T-helper 22 cell (primary cell): ENCODE measurements at places on chromosomes 13 and 19.

DNA sequence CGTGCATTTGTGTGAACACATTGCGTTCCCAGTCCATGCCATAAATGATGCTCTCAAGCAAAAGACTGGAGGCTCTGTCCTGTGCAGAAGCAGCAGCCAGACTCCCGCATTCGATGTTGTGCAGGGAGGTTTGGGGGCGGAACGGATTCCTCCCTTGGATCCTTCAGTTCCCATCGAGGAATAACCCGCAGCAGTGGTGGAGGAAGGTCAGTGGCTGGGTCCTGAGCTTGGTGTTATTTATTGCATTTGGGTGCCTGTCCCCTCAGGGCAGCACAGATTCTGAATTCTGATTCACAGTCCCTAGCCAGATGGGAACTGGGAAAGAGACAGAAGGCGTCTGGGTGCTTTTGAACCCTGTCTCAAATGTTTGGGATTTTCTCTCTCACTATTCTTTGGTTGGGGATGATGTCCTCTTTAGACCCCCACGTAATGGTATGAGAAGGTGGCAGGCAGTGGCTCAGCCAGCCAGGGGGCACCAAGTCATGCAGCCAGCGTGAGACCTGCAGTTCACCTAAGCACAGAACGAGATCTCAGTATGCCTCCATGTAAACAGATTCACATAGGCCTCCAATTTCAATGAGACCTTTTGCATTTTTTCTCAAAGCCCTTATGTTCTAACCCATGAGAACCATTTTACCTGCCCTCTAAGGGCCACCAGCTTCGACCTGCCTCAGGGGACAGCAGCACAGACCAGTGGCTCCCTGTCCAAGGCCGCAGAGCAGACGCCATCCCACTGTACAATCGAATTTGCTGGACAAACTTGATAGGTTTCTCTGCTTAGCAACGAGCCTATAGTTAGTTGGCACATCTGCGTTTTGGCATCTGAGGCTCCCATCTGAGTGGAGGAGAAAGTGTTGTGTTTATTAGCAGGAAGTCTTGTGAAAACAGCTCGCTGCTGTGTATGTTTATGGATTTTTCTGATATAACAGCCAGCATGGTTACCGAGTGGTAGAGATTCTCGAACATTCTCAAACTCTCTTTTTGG is 17.8 kb downstream of the KCTD15 start:
- DNase-seq, result no peak

DNA sequence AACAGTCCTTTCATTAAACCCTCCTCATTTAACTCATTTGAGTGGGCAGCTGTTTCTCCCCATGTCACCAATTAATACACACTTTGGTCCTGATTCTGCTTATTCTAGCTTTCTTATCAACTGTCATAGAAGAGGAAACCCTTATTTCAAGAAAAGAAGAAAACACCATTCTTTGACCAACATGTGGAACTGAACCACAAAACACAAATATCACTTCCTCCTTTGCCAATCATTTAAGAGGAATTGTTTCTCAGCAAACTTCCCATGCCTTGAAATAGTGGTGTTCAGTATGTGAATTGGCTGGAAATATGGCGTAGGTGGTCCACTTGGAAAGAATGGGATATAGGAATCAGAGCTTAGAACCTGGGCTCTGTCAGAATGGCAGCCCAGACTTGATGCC is 20.4 kb downstream of the MBD3L2B start:
- no peak for DNase-seq

GRCh38 chr19:47229676-47230053 is 1.3 kb downstream of the BBC3 start:
- DNase-seq, result no peak

DNA sequence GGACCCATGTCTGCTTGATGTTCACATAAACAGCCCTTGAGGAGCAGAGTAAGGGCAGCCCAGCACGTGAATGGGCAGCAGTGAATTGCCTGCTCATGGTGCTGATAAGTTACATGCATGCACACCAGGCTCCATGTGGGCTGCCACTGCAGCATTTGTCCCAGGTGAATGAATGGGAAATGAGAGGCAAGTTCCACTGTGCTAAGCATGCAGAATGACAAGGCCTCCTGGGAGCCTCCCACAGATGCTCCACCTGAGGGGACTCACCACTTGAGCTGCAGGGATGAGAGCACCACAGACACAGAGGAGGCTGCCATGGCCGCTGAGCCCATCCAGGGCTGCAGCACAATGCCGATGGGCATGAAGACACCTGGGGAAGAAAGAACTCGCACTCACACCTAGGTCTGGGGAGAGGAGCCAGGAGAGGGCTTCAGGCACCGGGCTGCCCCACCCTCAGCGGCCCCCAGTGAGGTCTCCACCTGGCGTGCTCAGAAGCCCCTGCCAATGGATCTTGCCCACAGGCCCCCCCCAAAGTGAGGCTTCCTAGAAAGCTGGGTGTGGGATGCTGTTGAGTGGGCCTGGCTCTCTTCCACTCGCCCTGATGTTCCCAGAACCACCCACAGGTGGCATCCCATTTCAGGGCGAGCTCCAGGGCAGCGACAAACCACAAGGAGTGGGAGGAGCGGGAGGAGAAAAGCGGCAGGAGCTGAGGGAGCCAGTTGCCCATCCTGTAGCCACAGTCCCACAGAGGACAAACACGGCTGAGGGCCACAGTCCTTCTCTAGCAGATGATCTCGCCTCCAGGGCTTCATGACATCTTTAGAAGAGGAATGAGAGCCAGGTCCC is 73.8 kb downstream of the CCDC70 start:
- DNase-seq, result no peak

DNA sequence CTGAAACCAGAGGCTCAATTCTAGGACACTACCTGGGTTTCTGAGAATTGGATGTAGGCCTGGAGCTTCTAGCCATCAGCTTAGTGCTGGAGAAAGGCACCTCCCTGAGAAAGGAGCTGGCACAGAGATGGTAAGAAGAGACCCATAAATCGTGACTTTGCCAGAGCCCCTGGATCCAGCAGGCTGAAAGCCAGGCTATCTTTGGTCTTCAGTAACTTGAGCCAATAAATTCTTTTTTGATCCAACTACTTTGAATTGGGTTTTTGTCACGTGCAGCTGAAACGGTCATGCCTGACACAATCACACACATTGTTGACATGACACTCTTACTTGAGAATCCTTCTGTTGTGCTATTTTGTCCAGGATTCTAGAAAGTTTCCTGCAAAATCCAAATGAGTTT is 103.4 kb downstream of the LHFPL6 start:
- DNase-seq, result no peak

DNA sequence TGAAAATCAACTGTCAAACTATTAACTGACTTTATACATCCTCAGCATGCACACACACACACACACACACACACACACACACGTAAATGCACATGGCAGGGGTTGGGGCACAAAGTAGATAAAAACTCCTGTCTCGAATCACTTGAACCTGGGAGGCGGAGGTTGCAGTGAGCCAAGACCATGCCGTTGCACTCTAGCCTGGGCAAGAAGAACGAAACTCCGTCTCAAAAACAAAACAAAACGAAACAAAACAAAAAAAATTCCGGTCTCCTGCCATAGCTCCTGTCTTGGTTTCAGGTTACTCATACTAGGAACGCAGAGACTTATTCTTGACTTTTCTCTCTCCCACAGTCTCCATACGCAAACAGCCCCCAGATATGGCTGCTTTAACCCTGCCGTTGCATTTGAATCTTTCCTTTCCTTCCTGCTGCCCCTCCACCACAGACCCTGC is 148.9 kb downstream of the SHISA2 start:
- no peak for DNase-seq

GRCh38 chr13:91567485-91568207 is 169.2 kb downstream of the GPC5 start:
- no peak for DNase-seq

- no peak for DNase-seq
These were observed 10.1 kb upstream of the SOX1 start for GRCh38 chr13:112056739-112057438.

DNA sequence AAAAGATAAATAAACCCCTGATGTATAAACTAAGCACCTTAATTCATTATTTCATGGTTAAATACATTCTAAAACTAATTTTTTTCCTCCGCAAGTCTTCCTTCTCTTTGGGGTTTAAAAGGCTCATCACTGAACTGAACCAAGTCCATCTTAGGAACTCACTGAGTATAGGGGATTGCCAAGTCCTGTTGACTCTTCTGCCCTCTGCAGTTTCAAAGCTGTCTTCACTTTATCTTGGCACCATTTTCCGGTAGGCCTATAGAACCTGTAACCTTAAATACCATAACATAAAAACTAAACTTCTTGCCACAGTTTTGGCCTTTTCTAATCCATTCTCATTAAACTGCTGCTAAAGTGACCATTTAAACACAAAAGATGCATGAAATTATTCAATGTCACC is 66.5 kb upstream of the USPL1 start:
- no peak for DNase-seq

DNA sequence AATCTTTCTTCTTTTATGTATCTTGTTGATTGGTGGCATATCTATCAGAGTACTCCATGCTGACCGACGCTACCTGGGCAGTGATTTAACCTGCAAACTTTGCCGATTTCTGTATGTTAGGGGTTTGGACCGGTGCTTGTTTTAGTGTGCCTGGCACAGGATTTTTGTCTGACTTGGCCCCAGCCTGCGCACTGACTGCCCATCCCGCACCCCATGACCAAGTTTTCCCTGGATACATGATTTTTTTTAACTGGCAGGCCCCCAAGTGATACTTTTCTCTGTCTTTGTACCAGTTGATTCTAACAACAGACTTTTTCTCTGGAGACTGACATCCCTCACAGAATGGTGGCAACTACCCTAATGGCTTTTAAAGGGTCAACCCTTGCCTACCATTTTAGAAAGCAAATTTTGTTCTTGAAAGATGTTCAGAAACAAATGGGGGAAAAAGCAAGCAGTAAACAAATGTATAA is 69.0 kb upstream of the C1QTNF9B start:
- no peak for DNase-seq

- no peak for DNase-seq
These were observed 91.8 kb downstream of the MIPEP start for GRCh38 chr13:23797276-23797903.

- DNase-seq, result no peak
These were observed 2411.1 kb downstream of the PCDH9 start for GRCh38 chr13:64819081-64819480.

DNA sequence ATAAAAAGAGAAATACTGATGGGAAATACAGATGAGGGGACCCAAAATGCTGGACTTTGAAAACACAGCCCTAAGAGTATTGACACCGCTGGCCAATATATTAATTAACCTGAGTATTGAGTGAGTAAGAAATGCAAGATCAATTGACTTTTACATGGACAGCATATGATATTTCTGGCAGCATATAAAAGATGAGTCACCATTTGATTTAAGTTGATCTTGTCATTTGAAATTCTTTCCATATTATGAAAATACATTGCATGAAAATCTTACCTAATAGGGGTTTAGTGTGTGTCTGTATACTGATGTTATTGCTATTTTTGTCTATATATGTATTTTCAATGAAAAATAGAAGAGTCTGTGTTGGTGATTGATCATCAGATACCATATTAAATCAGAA is 619.6 kb downstream of the KCTD12 start:
- DNase-seq, result no peak

DNA sequence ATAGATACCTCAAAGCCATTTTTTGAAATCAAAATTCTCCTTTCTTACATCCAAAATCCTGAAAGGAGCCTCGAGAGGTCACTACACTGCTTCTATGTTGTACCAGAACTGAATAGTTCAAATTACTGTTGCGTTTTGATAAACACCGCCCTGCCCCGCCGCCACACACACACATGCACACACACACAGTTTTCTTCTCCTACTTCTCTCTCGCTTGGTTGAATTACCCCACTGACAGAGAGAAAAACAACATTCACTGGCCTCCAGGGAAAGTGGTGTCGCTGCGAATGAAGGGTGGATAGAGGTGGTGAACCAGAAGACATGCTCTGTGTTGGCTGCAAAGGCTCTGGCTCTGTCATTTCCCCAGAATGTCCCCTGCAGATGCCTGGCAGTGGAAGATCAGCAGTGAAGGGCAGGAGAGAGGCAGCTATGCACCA is 183.4 kb upstream of the RFC3 start:
- DNase-seq, result no peak

DNA sequence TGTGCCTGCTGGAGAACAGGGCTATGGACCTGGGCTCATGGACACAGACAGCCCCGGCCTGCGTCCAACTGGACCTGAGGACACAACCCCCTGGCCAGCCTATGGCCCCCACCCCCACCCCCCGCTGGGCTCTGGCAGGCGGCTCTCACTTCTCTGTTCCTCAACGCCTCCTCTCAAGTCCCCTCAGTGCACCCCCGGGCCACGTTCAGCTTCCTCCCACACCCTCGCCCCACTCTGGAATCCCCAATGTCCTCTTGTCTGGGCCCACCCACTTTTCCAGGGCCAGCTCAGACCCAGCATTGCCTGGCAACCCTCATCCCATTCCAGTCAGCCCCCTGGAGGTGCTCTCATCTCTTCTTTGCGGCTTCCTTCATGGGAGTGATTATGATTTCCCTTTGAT is 130.2 kb upstream of the SPACA7 start:
- DNase-seq, result no peak

- DNase-seq, result peak; percentile 19
These were observed 37.7 kb downstream of the GSX1 start for GRCh38 chr13:27830010-27830409.

DNA sequence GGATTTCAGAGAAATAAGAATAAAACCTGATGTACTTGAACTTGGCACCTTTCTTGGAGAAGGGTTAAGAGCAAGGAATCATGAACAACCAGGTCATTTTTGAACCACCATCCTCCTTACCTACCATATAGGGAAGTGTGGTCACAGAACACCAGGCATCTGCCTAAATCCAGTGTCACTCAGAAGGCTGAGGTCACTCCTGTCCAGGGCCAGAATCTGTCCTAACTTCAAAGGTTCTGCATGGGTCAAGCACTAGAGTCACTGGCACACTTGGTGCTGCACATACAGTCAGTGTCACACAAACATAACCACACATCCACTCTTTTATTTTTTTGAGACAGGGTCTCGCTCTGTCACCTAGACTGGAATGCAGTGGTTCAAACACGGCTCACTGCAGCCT is 1.6 kb downstream of the ZNF565 start:
- no peak for DNase-seq

DNA sequence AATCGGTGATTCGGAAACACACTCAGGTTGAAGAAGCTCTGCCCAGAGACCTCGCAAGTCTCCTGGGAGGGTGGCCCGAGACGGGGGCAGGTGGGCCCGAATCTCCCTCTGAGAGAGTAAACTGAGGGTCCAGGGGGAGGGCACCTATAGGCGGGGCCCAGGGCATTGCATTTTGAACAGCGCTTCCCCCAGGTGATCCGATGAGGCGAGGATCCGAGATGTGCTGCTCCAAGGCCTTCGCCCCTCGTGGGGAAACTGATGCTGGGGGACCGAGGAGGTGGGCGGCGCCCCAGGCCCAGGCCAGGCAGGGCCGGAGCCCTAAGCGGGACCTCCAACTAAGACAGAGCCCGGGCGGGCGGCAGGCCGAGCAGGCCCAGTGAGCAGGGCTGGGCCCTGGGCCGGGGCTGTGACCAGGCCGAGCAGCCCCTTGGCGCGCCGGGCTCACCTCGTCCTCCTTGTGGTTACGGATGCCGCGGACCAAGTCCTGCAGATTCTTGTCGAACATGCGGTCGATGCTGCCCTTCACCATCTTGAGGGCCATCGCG is 500 bp downstream of the AP3D1 start:
- DNase-seq, result no peak

GRCh38 chr19:28358633-28359032 is 854.3 kb downstream of the UQCRFS1 start:
- DNase-seq, result no peak
